ENCODE measurements at places on chromosomes 1 and 21. TPM values are rescaled to one million over a fixed set of nuclear protein-coding genes. Genes with fewer than 3 reads are reported as not detected.

DNA sequence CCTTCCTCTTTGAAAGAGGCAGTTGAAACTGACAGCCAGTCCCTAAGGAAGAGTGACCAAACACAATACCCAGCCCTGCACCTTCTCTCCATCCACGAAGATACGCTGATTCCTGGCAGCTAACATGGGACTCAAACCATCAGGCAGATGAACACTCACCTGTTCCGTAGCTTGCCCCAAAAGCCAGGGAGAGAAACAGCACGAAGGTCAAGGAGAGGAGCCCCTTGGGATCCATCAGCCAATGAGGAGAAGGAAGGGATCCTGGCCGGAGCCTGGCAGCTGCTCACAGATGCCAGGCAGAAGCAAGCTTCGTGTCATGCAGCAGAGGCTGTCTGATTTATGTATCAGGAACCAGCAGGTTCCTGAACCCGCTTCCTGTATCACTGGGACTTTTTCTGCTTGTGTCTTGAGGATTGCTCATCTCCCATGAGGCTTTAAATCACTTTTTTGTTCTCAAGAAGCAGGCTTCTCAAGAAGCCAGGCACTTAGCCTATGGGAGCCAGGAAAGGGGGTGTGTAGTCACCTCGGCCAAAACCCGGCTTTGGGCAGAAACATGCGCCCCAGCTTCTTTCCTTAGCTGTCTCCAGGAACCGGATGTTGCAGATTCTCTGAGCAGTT is at the start of gene SLAMF1:
Gene SLAMF1, minus strand, starts transcription at position 334 of the 618 bp plus-strand sequence. Its CDS starts 99 bp downstream, at position 235.
- DNase-seq: no peak

DNA sequence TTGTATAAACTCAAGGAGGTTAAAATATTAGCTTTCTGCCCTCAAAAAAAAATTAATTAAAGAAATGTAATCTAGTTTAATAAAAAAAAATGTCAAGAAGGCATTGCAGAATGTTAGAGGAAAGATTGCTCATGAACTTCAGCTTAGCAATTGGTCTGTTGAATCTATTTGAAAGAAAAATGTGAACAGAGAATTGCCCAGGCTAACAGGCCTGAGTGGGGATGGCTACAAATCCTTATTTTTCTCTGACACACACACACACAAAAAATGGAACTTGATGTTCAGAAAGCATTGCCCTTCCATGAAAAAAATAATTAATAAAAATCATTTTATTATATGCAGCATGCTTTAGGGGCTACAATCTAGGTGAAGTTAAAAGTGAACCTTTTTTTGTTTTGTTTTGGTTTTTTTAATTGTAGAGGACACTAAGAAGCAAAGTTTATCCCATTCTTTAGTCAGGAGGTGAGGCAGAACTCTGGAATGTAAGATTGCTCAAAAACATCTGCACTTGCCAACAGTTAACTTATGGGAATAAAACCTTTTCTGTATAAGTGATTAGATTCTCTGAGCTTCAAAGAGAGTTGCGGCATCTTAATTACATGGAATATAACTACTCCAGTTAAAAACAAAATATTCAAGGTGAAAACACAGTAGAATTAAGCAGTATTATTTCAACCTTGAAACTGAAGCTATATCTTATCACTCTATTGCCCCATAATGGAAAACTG is 658.5 kb upstream of the ADGRL2 start:
- no peak for DNase-seq

The OR10Z1 gene
- not detected for total RNA-seq

DNA sequence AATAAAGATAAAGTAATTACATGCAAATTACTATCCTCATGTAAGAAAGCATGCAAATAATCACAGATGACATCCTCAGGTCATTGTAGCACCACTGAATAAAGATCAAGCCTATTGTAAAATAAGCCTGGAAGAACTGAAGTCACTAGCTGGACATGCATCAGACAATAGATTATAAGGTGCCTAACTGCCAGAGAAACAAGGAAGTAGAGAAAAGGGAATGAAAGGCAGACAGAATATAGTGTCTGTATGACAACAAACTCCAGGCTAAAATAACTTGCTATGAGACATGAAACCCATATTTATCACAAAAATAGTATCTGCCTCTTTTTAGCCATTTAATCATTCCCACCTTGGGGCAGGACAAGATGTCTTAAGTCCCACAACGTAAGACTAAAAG is 108.7 kb downstream of the ENAH start:
- DNase-seq: no peak
